PC-3 (cell line): ENCODE measurements at places on chromosomes 12 and 14. TPM values are rescaled to one million over a fixed set of nuclear protein-coding genes. Genes with fewer than 3 reads are reported as not detected.

HAL gene
- total RNA-seq = 0.23 and 1.5 TPM in 2 replicates

PTCSC3 gene
- not detected in 2 replicates for total RNA-seq

KERA gene
- total RNA-seq = not detected in 2 replicates

GRCh38 chr12:119780786-119781434 is 96.2 kb downstream of the CIT start:
- DNase-seq = peak; percentile 91

DNA sequence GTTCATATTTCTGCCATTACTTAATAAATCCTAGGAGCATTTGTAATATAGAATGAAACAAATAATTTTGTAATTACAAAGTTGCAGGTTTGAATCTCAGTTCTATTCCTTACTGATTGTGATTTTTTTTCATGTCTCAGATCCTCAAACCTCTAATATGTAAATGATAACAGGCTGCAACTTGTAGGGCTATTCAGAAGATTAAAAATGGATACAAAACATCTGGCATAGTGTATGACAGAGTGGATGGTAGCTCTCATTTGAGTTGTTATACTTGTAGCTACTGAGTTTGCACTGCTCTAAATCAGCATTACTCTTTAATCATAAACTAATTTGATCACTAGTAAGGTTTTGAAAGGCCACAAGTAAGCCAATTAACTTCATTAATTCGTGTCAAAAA is 406.3 kb upstream of the MGAT4C start:
- no peak for DNase-seq

DNA sequence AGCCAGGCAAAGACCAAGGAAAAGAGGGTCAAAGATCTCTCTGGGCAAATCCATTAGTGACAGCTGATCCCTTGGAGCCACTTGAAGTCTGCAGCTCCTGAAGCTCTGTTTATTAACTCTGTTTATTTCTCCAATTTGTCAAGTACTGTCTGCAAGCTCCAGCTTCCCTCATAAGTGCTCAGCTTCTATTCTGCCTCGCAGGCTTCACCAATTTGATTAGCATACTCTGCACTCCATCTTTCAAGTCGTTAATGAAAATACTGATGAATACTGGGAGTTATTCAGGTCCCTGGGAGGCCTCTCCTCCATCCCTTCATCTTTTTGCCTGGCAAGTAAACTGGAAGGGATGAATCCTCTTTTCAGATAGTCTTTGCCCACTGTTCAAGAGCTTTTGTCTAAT is 54.3 kb downstream of the TTC9 start:
- DNase-seq = no peak

DNA sequence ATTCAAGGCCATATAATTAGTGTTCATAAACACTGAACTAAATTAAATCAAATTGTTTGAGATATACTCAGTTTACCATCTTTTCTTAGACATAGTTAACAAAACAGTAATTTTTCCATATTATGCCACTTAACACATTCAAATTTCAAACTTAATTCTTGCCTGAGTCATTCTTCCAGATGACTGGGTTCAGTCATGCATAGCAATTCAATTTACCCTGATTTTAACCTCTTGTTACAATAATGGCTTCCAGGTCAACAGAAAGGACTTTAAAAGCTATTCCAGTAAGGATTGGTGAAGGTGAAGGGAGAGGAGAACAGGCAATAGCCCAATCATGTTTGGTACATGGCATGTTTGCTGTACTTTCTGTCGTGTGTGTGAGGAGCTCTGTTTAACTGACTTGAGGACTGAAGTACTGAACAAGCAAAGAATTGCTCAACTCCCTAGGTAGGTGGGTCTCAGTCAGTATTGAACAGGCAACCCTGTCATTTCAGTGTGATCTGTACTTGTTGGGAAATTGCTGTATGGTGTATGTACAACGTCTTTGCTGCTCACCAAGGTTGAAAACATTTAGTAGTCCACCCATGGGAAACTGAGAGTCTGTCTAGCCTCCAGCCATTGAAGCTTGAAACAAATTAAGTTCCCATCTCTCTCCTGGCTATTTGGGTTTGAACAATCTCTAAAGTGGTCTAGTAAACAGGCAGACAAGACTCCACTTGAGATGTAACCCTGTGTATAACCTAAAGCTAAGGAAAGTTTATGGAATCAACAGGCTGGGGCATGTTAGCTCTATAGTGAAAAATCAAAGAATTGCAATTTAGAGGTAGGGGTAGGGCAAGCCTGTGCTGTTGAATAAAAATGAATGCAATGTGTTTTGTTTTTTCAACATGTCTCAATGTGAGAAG is 327.2 kb downstream of the BTG1 start:
- DNase-seq = no peak

GRCh38 chr12:56629459-56630179 is 507 bp downstream of the BAZ2A start:
- peak; percentile 18 for DNase-seq

DNA sequence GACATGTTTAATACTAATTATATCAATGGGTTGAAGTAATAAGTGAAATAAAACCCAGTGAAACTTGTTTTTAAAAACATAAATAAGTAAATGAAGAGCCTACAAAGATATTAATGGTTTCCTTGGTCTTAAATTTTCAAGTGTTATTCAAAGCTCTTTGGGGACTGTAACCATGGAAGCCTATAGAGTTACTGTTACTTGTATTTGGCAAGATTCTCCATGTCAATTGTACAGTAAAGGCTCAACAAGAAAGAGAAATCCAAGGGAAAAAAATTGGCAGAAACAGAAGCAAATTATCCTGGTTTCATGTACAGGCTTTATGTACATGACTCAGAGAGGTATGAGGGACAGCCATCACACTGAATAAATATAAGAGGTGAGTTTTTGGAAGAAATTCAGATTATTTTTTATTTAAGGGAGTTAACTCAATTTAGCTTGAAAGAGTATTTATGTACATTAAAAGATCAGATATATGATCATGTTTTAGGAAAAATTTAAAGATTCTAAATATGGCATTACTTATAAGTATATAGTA is 151.1 kb upstream of the HMGA2 start:
- peak; percentile 59 for DNase-seq
